ELR (cell line): ENCODE measurements at places on chromosomes 7 and 10.
A peak's percentile ranks its signal among the peaks of the same experiment; 100 is the strongest.

- DNase-seq: peak; percentile 96
Observed at GRCh38 chr7:129831424-129832058, 121.2 kb downstream of the UBE2H start.

DNA sequence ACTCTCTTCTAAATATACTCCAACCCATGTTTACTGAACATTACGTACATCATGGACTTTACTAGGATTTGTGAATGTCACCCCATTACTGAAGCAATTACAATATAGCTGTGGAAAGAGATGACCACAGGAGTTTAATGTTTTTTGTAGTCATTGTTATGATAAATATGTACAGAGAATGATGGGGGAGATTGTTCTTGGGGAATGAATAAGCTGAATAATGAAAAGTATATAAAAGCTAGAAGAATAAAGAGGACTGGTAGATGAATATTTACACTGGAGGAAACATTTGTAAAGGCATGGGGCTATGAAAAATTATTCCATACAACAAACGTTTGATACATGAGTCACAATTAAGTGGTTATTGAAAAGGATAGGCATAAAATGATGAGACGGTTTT is 340.9 kb downstream of the SEMA3D start:
- DNase-seq: no peak

- peak; percentile 58 for DNase-seq
Observed at GRCh38 chr7:55050281-55050680, 31.5 kb downstream of the EGFR start.

- no peak for DNase-seq
Observed at GRCh38 chr7:41571573-41571972, 131.3 kb downstream of the INHBA start.

- no peak for DNase-seq
Observed at GRCh38 chr7:144735505-144736276, 100.2 kb downstream of the TPK1 start.

GRCh38 chr10:94218493-94219183 is 144.1 kb downstream of the NOC3L start:
- DNase-seq: no peak

GRCh38 chr7:100466653-100467605 is 2.9 kb upstream of the SPACDR start:
- no peak for DNase-seq
